Activated CD4-positive, alpha-beta T cell treated with anti-CD3 and anti-CD28 coated beads for 24 hours (primary cell): ENCODE measurements at places on chromosomes 2 and 18.

GRCh38 chr2:163733956-163734355 lies 1.9 kb downstream of the FIGN start:
- no peak for DNase-seq

DNA sequence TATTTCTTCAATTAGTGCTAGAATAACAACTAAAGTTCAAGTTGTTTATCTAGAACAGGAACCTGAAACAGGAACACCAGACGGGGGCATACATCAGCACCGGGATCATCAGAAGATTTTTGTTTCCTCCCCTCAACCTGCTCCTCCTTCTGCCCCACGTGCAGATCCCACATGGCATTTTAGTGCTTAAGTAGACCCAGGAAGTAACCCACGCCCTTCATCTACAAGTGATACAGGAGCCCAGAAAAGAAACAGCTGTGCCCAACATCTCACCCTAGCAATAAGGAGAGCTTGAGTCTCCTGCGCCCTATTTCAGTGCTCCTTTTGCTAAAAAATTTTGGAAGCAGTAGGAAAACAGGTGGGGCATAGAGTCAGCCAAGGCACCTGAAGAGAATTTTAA lies 5.2 kb downstream of the ZNF385B start:
- no peak for DNase-seq

- no peak for DNase-seq
These were observed 13.7 kb upstream of the NEU4 start for GRCh38 chr2:241795021-241795999.

DNA sequence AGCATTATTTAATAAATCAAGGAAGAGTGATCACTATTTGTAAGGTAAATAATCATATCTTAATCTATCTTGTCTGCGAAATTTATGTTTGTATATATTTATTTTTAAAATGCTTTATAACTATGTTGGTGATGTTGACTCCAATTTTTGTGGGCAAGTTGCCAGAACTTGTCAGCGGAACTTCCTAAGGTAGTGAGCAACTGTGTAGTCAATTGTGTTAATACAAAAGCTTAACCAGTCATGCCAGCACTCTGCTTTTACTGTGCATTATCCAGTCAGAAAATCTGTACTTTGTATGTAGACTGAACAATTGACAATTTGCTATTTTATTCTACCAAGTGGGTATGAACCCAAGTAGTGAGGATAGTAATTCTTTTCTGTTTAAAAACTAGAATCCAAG lies 61.9 kb upstream of the RND3 start:
- DNase-seq = no peak
